ENCODE measurements at places on chromosomes 6 and 20. TPM values are rescaled to one million over a fixed set of nuclear protein-coding genes. Genes with fewer than 3 reads are reported as not detected.

The LHFPL5 gene
- not detected for total RNA-seq

The WFDC12 gene
- total RNA-seq = 0.73 TPM

The SAMD5 gene
- 10.5 TPM for total RNA-seq

The ELOVL4 gene
- total RNA-seq = 0.68 TPM

DNA sequence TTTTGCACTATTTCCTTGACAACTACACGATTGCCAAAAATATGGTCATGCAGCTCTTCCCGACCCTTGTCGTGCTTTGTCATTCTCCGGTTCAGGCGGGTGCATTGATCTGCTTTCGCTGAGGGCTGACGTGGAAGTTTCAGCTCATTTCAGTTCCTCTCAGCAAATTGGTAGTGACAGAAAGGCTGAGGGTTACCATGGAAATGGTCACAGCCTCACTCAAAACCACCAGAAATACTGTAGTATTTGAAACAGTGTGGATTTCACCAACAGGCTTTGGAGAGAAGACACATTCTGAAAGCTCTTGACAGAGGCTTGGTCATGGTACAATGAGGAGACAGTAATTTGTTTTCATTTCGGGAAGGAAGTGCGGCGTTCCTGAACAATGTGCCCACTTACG lies 99.7 kb upstream of the EXOC2 start:
- no peak for DNase-seq

The MYLK2 gene
- not detected for total RNA-seq

The CEP43 gene
- 15.3 TPM for total RNA-seq
